Pancreas (tissue), 10 donors: ENCODE measurements at places on chromosomes 11 and 22. TPM values are rescaled to one million over a fixed set of nuclear protein-coding genes. Genes with fewer than 3 reads are reported as not detected.

- H3K27ac ChIP-seq = no peak overlapping the region
- no peaks in the 10 kb centered on the region for H3K36me3 ChIP-seq
- H3K4me3 ChIP-seq = no peak overlapping the region
These were observed 40.5 kb upstream of the TPBGL start for GRCh38 chr11:75200051-75200450.

GRCh38 chr11:17371614-17372013 lies 16.8 kb downstream of the KCNJ11 start:
- no peak for DNase-seq
- H3K36me3 ChIP-seq = no peaks in the 10 kb centered on the region
- no peaks in the 10 kb centered on the region for H3K27me3 ChIP-seq

DNA sequence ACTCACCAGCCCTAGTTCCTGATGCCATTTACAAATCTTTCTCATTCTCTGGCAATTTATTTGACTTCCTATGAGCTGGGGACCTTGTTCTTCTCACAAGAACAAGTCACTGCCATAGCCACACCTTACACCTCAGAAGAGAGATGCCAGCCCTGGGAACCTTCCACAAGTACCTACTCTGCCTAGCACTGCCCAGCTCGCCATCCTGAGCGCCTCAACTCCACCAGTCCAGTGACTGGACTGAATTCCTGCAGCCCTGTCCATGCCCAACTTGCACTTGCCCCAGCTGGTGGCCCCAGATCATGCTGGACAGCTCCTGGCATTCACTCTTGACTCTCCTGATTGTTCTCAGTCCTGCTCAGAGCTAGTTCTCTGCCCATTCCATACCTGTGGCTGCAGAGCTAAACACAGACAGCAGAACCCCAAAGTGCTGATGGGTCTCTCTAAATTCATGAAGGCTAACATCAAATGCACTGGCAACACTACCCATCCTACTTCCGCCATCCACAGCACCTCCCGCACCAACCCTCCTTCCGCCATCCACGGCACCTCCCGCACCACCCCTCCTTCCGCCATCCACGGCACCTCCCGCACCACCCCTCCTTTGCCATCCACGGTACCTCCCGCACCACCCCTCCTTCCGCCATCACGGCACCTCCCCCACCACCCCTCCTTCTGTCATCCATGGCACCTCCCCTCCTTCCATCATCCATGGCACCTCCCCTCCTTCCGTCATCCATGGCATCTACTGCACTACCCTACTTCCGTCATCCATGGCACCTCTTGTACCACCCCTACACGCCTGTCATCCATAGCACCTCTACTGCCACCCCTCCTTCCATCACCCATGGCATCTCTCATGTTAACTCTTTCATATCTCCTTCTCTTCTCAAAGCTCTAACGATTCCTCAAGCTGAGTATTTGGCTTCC lies 23.6 kb upstream of the SLC25A1 start:
- H3K27ac ChIP-seq = no peak overlapping the region
- no peaks in the 10 kb centered on the region for H3K27me3 ChIP-seq
- H3K4me3 ChIP-seq = no peak overlapping the region
- DNase-seq = no peak

- H3K27ac ChIP-seq = no peak overlapping the region
- no peaks in the 10 kb centered on the region for H3K4me1 ChIP-seq
- H3K36me3 ChIP-seq = no peaks in the 10 kb centered on the region
- H3K4me3 ChIP-seq = no peak overlapping the region
These were observed 50.6 kb downstream of the CSTPP1 start for GRCh38 chr11:46987183-46987582.

MYH9 gene
- 482 TPM for total RNA-seq

FGF3 gene
- total RNA-seq = not detected

PEX16 gene
- total RNA-seq = 20.6 TPM

CASP1 gene
- 1.9 TPM for total RNA-seq

E2F8 gene
- not detected for total RNA-seq

GTPBP1 gene
- 31.0 TPM for total RNA-seq
